ENCODE measurements at places on chromosomes 13 and 19.

- DNase-seq = no peak
Observed at GRCh38 chr13:92807353-92807752, 419.3 kb upstream of the GPC6 start.

- DNase-seq = no peak
Observed at GRCh38 chr13:108549934-108550333, 79.5 kb upstream of the MYO16 start.

- no peak for DNase-seq
Observed at GRCh38 chr13:30181888-30182651, 125.3 kb downstream of the KATNAL1 start.

GRCh38 chr19:31304831-31305312 is 44.4 kb downstream of the TSHZ3 start:
- no peak for DNase-seq

DNA sequence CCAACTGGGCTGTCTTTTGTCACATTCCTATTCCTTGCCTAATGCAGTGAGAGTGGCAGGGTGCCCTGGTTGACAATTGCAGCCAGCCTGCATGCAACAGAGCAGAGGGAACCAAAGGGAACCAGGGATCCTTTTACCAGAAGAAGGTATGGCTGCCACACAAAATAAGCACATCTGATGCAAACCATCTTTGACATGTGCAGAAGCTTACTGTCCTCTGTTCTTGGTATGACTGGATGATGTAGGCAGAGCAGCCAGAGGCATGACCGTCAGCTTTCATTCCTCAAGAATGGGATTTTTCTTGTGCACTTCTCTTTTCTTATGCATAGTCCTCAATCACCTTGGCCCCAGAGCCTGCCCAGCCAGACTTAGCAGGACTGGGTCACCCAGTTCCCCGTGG is 116.1 kb downstream of the UQCRFS1 start:
- DNase-seq = no peak

- no peak for DNase-seq
Observed at GRCh38 chr19:15170345-15170744, 30.4 kb downstream of the NOTCH3 start.

DNA sequence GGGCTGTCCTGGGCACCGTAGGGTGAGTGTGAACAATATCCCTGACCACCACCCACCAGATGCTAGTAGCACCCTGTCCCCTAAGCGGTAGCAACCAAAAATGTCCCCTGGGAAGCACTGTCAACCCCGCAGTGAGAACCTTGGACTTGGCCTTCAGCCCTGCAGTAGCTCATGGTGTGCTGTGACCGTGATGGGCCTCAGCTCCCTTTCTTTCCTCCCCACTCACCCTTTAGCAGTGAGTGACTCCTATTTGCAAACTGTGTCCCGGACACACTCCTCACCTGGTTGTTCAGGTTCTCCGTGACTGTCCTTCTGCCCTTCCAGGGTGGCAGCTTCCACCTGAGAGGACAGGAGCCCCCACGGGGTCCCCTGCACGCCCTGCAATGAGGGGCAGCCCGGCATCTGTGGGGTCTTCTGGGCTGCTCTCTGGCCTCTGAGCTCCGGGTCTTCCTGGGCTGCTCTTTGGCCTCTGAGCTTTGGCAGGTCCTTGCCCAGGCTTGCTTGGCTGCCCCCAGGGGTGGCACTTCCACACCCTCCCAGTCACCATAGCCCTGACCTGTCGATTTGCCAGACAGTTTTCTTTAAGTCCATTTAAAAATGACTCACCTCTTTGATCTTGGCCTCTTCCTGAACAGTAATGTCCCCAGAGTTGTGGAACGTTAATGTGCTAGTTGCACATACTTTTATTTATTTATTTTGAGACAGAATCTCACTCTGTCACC is 3.8 kb downstream of the KDM4B start:
- no peak for DNase-seq

DNA sequence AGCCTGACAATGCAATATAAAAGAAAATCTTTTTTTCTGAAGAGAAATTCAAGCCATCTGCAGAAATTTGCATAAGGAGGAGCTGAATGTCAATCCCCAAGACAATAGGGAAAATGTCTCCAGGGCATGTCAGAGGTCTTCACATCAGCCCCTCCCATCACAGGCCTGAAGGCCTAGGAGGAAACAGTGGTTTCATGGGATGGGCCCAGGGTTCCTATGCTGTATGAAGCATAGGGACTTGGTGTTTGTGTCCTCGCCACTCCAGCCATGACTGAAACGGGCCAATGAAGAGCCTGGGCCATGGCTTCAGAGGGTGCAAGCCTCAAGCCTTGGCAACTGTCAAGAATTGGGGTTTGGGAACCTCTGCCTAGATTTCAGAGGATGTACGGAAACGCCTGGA is 883.5 kb downstream of the UQCRFS1 start:
- no peak for DNase-seq

DNA sequence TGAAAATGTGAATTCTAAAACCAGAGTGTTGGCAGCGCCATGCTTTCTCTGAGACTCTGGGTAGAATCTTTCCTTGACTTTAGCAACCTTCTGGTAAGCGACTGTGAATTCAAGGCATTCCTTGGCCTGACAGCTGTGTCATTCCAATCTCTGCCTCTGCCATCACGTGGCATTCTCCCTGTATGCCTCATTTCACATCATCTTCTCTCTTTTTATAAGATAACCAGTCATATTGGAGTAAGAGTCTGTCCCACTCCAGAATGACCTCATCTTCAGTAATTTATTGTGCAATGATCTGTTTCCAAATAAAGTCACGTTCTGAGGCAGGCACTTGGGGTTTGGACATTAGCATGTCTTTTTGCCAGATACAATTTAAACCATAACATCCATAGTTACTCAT is 103.4 kb upstream of the POSTN start:
- DNase-seq = no peak

DNA sequence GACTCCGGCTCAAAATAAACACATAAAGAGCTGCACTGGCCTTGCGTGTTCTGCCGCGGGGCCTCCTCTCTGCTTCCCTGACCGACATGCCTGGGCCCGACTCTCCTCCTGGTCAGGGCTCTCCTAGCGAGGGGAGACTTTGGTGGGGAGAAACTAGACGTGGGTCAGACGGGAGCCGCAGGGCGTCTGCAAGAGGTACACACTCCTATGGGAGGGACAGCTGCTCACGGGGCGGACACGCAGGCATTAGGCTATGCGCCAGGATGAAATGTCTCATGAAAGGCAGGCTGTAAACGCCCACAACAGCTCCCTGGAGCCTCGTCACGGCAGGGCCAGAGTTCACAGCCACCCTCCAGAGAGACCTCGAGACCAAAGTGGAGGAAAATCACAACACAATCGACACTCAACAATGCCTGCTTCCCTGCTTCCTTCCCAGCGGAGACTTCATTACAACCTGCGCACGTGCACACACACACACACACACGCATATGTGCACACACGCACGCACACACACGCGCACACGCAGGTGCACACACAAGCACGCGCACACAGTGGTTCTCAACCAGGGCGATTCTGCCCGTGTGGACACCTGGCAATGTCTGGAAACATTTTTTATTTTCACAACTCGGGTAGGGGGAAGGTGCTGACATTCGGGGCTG is 5.8 kb downstream of the SLC39A3 start:
- no peak for DNase-seq

- DNase-seq = no peak
Observed at GRCh38 chr19:2416321-2417097, 10.9 kb downstream of the TIMM13 start.

- DNase-seq = no peak
Observed at GRCh38 chr19:53519446-53519845, 18.5 kb upstream of the ZNF331 start.

- peak; percentile 69 for DNase-seq
Observed at GRCh38 chr19:17950310-17951156, 16.4 kb upstream of the KCNN1 start.

DNA sequence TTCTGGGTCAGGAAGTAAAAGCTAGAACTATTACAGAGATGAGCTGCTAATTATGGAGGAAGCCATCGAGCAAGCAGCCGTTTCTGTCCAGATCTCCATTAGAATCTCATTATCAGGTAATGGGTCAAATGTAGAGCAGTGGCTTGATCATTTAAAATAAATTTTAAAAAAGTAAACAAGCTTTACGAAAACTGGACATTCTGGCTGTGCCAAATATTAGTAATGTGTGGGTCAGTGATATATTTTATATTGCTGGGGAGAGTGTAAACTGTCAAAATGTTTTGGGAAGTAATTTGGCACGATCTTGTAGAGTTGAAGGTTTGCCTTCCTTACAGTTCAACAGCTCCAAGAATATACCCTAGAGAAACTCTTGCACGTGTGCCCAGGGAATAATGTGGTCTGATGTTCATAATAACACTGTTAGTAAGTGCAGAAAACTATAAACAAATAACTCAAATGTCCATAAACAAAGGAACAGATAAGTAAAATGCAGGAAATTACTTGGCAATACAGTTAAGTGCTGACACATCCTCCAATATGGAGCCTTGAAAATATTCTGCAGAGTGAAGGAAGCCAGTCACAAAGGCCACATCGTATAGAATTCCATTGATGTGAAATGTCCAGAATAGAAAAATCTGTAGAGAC is 127.2 kb upstream of the UBL3 start:
- no peak for DNase-seq

DNA sequence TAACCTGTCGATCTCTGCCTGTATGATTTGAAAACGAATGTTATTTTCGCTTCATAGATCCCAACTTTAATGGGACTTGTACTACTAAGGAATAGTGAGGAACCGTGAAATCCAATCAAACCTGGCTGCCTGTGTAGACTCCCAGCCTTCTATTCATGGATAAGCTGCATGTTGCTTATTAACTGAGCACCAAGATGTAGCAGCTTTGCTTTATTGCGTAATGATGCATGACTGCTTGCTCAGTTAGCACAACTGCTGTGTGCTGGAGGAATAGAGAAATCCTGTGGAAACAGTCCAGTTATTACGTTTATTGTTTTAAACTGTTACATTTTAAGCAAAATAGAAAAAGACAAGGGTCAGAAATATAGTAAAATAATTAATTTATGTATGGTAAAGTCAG is 108.2 kb downstream of the SHISA2 start:
- DNase-seq = no peak

- no peak for DNase-seq
Observed at GRCh38 chr13:73230716-73231115, 171.9 kb downstream of the KLF5 start.

DNA sequence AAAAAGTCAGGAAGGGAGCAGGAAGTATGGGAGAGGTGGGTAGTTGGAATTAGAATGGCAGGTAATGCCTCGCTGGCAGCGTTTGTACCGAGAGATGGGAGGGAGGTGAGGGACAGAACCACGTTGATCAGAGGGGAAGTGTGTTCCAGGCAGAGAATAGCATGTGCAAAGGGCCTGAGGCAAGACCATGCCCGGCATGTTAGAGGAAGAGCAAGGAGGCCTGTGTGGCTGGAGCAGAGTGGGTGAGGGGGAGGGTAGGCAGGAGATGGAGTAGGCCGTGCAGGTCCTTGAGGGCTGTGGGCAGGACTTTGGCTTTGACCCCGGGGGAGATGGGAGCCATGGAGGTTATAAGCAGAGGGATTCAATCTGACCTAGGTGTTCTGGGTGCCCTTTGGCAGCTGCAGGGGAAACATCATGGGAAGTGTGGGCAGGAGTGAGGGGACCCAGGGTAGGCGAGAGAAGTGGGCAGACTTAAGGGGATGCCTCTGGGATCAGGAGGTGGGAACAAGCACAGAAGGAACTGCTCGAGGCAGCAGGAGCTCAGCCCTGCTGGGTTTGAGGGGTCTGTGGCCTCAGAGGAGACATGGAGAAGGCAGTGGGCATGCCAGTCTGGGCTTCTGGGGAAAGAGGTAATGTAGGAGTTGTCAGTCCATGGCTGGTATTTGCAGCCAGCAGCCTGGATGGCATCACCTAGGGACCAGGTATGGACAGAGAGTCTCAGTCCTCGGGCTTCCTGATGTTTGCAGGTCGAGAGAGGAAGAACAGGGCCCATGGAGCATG is 48.8 kb downstream of the CD320 start:
- no peak for DNase-seq

- DNase-seq = no peak
Observed at GRCh38 chr13:93797463-93797862, 570.9 kb downstream of the GPC6 start.

- no peak for DNase-seq
Observed at GRCh38 chr13:47455626-47456025, 545.4 kb downstream of the SUCLA2 start.

DNA sequence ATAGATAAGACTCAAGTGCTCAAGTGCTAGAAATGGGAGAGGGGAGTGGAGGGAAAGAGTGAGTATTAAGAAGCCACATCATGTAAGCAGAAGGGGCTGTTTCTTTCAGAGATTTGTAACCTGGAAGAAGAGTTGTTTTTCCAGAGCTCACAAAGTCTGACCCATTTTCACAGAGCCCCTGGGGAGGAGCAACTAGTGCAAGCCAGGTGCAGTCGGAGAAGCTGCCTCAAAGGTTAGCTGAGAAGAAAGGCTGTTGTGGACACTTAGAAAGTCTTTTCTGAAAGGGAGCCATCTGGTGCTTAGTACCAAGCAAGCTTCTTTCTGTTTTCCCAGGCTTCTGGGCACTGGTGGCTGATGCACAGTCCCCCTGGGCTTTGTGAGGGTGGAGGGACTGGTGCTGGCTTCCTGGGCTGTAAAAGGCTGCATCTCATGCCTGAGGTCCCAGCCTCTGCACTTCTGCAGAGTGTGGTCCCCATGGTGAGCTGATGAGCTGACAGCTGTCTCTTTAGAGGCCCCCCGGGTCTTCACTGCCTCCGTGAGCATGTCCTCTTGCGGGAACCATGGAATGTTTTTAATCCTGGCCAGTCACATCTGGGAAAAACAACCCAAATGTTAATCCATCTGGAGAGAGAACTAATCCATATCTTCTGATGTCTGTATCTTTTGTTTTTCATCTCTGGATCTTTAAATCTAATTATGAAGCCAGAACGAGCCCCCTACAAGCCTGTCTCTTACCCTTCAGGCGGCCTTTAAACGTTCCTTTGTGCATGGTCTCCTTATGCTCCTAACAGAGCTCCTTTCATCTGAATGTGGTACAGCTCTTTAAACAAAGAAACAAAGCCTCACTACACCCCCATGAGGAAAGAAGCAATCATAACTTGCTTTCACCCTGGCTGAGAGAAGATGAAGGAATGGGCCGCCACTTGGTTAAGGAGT is 40.2 kb downstream of the OLFM4 start:
- no peak for DNase-seq

GRCh38 chr13:43301346-43301969 is 278.1 kb downstream of the DNAJC15 start:
- no peak for DNase-seq

DNA sequence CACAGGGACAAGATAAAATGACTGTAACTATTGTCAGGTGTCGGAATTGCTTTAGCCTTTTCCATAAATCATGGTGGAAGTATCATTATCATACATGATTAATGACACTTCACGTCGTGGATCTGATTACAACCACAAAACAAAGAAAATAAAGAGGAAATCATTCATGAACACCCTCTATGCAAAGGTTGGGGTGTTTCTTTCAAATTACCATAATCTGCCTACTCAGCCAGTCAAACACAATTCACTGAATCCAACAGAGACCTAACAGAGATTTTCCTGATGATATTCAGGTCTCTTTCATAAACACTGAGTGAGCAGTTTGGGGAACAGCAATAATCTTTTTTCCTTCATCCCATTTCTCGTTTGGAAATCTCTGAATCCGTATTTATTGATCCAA is 625.6 kb downstream of the DCT start:
- DNase-seq = no peak

Measured in GM20000 (cell line).